Psoas muscle (tissue), 8 donors: ENCODE measurements at places on chromosomes 3 and 15. TPM values are rescaled to one million over a fixed set of nuclear protein-coding genes. Genes with fewer than 3 reads are reported as not detected.

GRCh38 chr3:153970741-153971347 is 150.3 kb upstream of the ARHGEF26 start:
- H3K36me3 ChIP-seq, result no peaks in the 10 kb centered on the region
- no peak overlapping the region for H3K4me3 ChIP-seq
- H3K27me3 ChIP-seq, result no peaks in the 10 kb centered on the region
- H3K4me1 ChIP-seq, result no peaks in the 10 kb centered on the region
- H3K27ac ChIP-seq, result no peak overlapping the region
- DNase-seq, result no peak

DNA sequence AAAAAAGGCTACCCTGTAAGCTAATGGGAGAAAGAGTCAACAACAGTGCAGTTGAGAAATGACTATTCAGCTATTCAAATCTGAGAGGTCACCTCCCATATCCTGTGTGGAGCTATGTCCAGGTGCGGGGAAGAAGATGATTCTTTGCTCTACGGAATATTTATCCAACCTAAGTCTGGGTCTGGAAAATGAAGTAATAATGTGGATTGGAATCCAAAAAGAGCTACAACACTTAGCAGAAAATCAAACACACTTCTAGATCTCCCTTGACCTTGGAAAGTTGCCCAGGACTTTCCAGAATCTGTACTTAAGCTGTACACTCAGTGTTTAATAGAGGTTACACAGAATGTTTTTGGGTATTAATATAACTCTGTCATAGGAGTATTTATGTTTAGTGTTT is 251.9 kb downstream of the NAALADL2 start:
- H3K27ac ChIP-seq, result no peak overlapping the region
- no peaks in the 10 kb centered on the region for H3K4me1 ChIP-seq
- H3K36me3 ChIP-seq, result no peaks in the 10 kb centered on the region

- H3K27me3 ChIP-seq, result no peaks in the 10 kb centered on the region
- H3K27ac ChIP-seq, result no peak overlapping the region
- no peak overlapping the region for H3K4me3 ChIP-seq
Observed at GRCh38 chr3:67318162-67318561, 320.1 kb downstream of the KBTBD8 start.

DNA sequence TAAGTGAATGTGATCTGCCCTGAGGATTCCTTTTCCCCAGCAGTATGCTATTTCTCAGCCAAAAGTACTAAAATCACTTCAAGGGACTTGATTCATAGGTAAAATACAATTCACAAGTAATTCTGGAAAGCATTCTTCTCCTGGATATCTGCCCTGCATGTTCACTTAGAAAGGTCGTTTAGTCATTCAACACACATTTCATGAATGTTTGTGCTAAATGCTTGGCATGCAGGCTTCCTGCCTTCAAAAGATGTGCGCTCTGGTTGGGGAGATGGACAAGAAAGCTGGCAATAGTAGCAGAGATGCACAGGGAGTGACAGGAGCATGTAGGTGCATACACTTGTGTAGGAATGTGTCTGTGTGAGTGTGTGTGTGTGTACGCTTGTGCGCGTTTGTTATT is 360.7 kb downstream of the PTPRG start:
- H3K36me3 ChIP-seq, result no peaks in the 10 kb centered on the region
- no peak overlapping the region for H3K4me3 ChIP-seq
- no peaks in the 10 kb centered on the region for H3K27me3 ChIP-seq

RARRES1 gene
- 2.4 TPM for total RNA-seq

ZBTB47 gene
- total RNA-seq, result 151 TPM
